GM04504 (cell line): ENCODE measurements at places on chromosomes 7 and 10.

DNA sequence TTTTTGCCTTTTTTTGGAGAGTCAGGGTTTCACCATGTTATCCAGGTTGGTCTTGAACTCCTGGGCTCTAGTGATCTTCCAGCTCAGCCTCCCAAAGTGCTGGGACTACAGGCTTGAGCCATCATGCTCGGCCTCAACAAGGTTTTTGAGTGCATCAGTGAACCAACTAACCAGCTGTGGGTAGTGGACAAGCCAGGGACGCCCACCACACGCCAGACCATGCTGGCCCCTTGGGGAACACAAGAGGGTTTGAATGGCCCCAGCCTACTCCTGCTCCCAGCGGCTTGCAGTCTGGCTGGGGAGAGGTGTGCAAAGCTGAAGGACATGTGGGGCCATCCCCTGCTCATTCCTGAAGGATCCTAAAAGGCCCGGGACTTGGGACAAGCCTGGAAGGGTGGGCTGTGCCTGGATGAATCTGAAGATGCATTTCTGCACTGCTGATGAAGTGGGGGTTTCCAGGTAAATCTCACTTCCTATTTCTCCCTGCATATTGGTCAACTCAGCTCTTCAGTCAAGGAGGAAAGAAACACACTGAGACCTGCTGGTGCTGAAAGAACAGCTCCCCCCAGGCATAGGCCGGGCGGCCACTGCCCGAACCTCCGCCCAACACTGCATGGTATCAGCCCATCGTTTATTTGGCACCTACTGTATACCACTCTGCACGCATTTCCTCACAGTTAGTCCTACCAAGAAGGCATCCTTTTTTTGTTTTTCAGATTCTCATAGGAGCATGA lies 6.9 kb downstream of the MMD2 start:
- DNase-seq: no peak

DNA sequence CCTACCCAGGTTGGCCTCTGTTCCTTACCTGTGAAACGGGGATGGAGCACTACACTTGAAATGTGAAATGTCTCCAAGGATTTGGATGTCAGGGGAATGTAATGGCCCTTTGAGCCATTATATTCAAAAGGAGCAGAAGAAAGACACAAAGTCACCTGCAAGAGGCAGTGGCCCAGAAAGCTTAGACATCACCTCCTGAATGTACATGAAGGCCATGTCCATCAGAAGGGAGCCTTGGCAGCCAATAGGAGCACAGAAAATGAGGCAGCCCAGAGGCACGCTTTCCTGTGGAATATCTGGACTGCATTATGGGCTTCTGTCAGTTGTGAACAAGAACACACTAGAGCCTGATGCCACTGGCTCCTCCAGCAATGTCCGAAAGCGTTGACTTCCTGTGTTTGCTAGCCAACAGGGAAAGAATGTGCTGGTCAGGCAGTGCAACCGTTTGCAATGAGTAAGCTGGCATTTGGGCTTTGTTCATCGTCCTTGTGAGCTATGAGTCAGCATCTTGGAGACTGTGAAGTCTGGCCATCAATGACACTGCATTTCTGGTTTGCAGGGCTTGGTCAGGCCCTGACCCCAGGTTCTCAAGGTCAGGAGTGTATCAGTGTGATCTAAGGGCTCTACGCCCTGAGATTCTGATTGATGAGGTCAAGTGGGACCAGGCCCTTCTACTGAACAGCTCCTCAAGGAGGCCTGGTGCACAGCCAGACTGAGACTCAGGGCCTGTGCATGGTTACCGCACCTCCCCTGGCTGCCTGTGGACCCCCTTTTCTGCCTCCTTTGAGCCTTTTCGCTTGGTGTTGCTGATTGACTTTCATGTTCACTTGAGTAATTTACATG lies 222.4 kb downstream of the RPS24 start:
- peak; percentile 99 for DNase-seq

GRCh38 chr10:78194539-78195402 lies 161.1 kb downstream of the RPS24 start:
- no peak for DNase-seq

DNA sequence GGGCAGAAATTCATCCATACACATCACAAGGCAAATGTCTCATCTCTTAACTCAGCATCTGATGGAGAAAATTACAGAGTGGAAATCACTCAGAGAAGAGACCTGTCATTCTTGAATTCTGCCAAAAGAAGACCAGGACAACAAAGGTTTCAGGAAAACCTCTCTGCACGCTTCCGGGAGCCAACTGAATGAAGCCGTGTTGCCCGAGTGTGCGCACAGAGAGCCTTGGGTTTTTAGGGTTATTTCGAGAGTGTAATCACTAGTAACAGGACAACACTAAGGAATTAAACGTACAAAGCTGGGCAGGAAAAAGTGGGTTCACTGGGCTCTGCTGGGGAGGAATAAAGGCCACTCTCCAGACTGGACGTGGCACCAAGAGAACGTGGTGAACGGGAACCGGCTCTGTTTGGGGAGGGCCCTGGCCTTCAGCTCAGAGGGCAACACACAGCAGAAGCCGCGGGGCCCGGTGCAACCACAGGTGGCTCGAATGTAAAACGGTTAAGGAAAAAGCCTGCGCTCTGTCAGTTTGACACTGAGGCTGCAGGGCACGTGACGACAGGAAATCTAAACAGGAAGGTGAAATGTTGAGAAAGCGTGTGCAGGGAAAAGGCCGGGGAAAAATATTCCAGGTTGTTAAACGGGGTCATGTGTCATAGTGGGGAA lies 331.5 kb downstream of the DNAJB6 start:
- DNase-seq: no peak

GRCh38 chr10:74771054-74771453 lies 55.3 kb upstream of the KAT6B start:
- no peak for DNase-seq

DNA sequence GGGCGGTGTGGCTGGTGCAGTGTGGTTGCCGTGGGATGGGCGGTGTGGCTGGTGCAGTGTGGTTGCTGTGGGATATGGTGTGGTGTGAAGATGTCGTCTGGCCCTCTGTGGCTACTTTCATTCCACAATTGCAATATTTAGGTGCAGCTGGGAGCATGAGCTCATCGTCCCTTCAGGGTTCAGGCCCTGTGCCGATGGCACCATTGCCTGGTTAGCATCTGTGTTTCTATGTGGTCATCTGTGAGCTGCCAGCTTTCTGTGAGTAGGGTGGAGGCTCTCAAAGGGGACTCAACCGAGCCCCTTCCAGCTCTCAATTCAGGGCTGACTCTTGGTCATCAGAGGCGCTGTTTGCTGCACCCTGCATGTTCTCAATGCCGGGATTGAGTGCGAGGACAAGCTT lies 3.6 kb downstream of the ADGRA1 start:
- DNase-seq: no peak

GRCh38 chr10:75407713-75408508 lies 6.3 kb upstream of the ZNF503 start:
- no peak for DNase-seq

DNA sequence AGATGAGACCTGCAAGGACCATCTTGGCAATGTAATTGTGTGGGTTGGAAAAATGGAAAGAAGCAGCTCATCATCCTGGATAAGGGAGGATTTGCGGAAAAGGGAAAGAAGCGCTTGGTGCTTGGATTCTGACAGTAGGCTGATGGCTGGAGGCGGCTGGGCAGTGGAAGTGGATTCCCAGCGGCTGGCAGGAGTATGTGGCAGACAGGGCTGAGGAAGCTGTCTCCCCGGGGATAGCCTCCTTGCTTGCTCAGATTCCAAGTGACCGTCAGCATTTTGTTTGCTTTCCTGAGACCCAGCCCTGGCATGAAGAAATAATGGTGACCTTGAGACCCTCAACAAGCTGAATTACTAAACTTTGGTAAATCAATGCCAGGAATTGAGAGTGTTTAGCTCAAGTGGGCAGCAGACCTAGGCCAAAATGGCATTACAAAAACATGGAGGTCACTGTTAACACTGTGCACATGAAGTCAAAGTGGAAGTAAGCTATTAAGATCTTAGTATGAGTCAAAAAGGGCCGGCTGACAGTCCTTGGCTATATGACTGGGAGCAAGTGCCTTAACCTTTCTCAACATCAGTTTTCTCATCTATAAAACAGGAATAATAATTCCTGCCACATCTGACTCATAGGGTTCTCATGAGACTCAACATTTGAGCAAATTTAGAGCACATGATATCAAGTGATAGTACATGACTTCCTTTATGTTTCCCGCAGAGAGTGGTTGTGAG lies 21.3 kb downstream of the SLC25A28 start:
- DNase-seq: no peak

DNA sequence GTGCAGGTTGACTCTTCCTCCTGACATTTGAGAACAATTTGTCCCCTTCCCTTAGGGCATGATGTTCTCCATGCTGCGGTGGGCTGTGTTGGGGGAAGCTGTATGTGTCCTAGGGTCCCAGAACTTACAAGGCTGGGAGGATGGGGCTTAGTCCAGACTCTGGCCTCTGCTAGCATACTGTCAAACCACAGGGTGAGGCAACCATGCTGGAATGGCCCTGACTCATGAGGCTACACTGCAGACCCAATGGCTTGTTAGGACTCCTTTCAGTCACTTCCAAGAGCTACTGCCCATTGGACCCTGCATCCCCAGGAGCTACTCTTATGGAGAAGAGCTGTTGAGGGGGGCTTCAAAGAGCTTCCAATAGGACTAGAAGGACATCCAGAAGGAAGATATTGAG lies 20.1 kb upstream of the FAM170B start:
- no peak for DNase-seq

GRCh38 chr7:27176962-27177794 lies 3.1 kb upstream of the HOXA10 start:
- DNase-seq: peak; percentile 19

DNA sequence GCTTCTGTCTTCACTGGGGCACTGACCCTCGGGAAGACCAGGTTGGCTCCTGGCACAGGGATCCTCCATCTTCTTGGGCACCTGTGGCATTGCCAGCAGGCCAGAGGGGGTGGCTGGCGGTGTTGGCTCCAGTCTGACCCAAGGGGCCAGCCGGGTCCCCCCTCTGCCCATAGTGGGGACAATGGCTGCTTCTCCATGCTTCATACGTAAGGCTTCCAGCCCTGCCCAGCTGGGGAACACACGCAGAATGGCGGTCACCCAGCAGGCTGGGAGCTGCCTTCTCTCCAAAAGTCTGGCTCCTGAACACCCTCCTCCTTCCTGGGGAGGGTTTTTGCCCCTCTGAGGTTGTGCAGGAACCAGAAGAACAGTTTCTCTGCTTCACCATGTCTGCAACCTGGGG lies 106.8 kb downstream of the NEURL1 start:
- no peak for DNase-seq

GRCh38 chr7:32070051-32070405 lies 179 bp downstream of the PDE1C start:
- DNase-seq: no peak

GRCh38 chr10:2222631-2223030 lies 485.3 kb upstream of the ADARB2 start:
- no peak for DNase-seq

GRCh38 chr7:2631946-2632732 lies at the start of gene TTYH3:
Gene TTYH3 (plus strand): TSS chr7:2631986. CDS start chr7:2632156, 170 bp downstream.
- DNase-seq: no peak

- DNase-seq: no peak
Measured at GRCh38 chr7:23960361-23960760, 250.3 kb downstream of the STK31 start.

DNA sequence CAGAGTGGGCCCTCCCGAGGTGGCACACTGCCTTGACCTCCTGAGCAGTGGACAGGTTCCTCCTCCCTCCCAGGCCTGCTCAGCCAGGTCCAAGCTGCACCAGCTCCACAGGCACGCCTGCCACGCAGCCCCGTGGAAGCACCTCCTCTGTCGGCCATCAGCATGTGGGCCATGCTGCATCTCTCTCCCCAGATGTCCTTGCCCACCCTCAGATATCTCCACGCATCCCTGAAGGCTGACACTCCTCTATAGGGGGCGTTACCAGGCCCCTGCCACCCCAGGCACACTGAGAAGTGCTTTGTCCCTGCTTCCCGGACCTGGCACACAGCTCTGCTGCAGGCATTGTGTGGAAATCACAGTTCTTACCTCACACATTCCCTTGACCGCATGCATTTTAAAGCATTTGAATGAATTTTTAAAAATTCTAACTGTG lies 598.5 kb downstream of the SDK1 start:
- DNase-seq: no peak

DNA sequence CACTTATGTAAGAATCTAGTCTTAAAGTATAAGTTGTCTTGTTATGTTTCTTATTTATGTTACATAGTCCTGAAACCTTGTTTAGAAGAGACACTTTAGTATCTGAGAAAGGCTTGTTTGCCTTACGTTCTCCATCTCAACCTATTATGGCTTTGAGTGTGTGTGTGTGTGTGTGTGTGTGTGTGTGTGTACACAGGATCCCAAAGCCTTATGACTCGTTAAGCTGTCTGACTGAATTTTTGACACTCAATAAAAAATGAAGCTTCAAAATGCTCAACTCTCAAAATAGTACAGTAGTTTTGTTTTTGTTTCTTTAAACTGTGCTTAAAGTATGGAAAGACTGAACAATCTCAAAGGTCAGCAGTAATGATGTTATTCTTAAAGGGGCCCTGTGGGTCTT lies 18.0 kb downstream of the CALU start:
- DNase-seq: no peak

DNA sequence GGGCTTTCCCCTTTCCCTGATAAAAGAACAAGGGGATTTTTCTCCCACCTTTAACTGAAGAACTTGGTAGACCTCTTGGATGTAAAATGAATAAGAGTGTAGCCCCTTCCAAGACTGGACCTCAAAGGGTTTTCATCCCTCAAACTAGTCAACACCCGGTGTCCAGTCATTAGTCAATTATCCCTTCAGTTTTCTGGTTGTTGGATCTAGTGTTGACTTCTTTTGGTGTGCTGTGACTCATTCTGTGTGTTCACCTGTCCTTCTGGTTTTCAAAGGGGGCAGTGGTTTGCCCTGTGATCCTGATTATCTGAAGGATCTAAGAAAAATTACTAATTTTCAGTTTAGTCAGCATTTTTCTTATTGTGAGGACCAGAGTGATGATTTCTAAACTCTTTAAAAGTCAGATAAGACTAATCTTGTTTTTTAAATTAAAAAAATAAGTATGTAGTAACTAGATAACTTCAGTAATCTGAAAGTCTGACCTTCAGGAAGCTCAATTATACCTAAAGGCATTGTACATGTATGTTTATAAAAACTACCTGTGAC lies 583.5 kb downstream of the CNTNAP2 start:
- no peak for DNase-seq

DNA sequence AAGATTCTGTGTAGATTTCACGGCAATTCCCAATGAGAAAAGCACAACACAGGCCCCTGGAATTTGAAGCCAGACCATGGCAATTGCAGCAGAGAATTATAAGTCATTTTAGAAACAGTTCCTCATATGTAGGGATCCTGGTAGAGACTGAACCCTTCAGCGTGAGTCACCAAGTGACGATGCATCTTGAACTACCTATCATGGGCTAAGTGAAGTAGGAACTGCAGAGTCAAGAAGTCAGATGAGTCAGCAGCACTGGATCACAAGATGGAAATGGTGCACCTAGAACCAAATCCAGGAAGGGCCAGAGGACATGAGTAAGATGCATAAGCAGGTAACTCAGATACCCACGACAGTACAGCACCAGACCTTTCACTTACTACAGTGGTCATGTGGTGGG lies 140.0 kb upstream of the TPK1 start:
- DNase-seq: no peak

DNA sequence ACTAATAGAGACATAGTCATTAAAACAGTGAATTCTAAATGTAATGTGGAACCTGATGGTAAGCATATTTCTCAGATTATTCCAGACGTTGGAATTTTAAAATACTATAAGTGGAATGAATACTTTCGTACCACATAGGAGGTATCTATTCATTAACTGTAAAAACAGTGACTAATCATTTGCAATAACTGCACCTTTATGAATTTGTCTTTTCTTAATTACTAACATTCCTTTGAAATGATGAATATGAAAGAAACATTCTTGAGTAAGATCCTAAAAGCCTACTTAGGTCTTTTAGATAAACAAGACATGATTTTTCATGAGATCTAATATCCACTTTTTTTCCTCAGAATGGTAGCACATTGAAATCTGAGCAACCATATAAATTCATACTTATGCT lies 549.0 kb upstream of the LRRN3 start:
- DNase-seq: no peak
